ENCODE measurements at places on chromosomes 2 and 18.

- no peak for DNase-seq
Observed at GRCh38 chr2:72033636-72034035, 114.0 kb downstream of the CYP26B1 start.

DNA sequence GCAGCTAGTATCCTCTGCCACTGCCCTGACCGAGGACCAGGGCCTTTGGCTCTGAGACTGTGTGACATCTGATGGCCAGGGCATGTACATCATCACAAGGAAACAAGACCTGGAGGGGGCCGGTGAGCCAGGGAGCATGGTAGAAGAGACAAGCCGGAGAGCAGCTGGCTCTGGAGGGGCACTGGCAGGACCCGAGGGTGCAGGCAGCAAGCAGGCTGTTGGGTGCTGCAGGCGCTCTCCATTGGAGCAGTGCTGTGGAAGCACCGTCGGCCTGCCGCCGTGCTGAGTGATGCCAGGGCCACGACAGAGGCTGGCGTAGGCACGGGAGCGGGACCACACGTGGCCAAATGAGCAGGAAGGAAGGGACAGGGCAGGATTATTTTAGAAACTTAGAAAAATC, 335.2 kb downstream of the GBX2 start:
- DNase-seq = no peak

DNA sequence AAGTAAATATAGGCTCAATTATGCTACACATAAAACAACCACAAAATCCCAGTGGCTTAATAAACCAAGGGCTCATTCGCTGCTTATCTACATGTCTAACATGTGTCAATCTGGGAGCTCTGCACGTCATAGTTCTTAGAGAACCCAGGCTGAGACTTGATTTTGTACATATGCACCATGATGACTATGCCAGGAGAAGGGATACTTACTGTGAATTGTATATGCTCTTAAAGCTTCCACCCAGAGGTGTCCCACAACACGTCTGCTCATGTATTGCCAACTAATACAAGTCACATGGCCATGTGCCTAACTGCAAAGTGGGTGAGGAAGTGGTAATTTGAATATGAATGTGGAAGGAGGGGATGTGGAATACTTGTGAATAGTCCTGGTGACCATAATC, 262.1 kb downstream of the CPS1 start:
- DNase-seq = no peak

DNA sequence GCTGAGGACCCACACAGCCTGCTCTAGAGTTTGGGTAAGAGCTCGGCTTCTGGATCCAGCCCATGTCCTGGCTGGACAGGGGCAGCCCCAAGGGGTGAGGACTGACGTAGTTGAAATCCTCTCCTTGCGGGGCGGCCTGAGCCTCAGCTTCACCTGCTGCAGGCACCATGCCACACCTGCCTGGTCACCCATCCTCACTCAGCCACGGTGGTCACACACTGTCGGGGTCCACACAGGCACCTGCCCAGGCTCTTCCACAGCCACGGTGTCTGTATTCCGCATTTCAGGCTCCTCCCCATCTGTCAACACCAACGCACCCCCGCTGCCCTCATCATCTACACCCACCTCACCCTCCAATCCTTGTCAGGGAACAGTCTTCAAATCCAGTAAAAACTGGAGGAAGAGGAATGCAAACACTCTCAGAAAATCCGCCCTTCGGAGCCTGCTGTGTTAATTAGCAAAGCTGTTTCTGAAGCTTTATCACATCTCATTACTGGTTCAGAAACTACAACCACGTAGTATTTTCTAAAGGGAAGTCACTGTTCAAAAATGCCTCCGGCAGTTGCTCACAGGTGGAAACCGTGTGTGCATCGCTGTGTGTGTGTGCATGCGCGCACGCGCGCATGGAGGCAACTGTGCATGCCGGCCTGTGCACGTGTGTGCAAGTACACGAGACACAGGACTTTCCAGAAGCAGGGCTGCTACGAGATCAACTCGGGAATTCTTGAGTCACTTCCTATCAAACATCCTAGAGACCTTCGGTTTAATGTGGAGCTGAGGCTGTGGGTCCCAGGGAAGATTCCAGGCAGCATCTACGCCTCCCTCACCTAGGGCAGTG, 38.2 kb downstream of the SLC66A2 start:
- DNase-seq = no peak

DNA sequence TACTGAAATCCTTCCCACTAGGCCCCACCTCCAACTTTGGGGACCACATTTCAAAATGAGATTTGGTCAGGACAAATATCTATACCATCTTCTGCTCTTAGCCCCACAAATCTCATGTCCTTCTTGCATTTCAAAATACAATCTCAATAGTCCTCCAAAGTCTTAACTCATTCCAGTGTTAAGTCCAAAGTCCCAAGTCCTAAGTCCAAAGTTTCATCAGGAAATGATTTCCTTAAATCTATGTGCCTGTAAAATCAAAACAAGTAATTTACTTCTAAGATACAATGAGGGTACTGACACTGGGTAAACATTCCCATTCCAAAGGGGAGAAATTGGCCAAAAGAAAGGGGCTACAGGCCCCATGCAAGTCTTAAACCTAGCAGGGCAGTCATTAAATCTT, 40.5 kb upstream of the TNP1 start:
- DNase-seq = no peak
